Pulmonary artery endothelial cell (primary cell): ENCODE measurements at places on chromosomes 5 and 9. TPM values are rescaled to one million over a fixed set of nuclear protein-coding genes. Genes with fewer than 3 reads are reported as not detected.

KDM4C gene
- total RNA-seq, result 15.8 and 18.5 TPM in 2 replicates

TNFAIP8 gene
- total RNA-seq, result 18.4 and 22.3 TPM in 2 replicates

BOD1 gene
- total RNA-seq, result 79.3 and 81.3 TPM in 2 replicates

SPATA31D3 gene
- total RNA-seq, result not detected in 2 replicates

C5orf52 gene
- not detected in 2 replicates for total RNA-seq

FSD1L gene
- total RNA-seq, result 3.4 and 4.3 TPM in 2 replicates

LTC4S gene
- total RNA-seq, result 0.46 and 0.66 TPM in 2 replicates

HTR1A gene
- total RNA-seq, result not detected in 2 replicates

SH2D3C gene
- 56.8 and 58.3 TPM in 2 replicates for total RNA-seq

GRM6 gene
- total RNA-seq, result not detected in 2 replicates

FBLL1 gene
- 0.39 and 0.86 TPM in 2 replicates for total RNA-seq

CKMT2 gene
- 0.07 TPM in 1 of 2 replicates, not detected in the other for total RNA-seq

TAS2R1 gene
- not detected in 2 replicates for total RNA-seq

ARAP3 gene
- 33.8 and 43.1 TPM in 2 replicates for total RNA-seq

OTP gene
- total RNA-seq, result not detected in 2 replicates

BARHL1 gene
- not detected in 2 replicates for total RNA-seq

RLN2 gene
- 0.35 TPM in 1 of 2 replicates, not detected in the other for total RNA-seq

TAF11L5 gene
- total RNA-seq, result not detected in 2 replicates

PKD2L2 gene
- total RNA-seq, result not detected in 2 replicates

RMRP gene
- total RNA-seq, result 22,365 and 32,732 TPM in 2 replicates

LHX6 gene
- total RNA-seq, result 0.13 and 0.14 TPM in 2 replicates

PDE6A gene
- total RNA-seq, result not detected in 2 replicates

IL3 gene
- total RNA-seq, result not detected in 2 replicates

SERF1A gene
- total RNA-seq, result 1.8 and 2.3 TPM in 2 replicates

F12 gene
- 1.1 and 1.5 TPM in 2 replicates for total RNA-seq

CCL21 gene
- total RNA-seq, result not detected in 2 replicates

HOMER1 gene
- total RNA-seq, result 0.81 and 1.7 TPM in 2 replicates

SH3GL2 gene
- total RNA-seq, result 0.14 and 0.79 TPM in 2 replicates

TMOD1 gene
- 0.26 and 1.5 TPM in 2 replicates for total RNA-seq

NUDT2 gene
- 27.0 and 36.1 TPM in 2 replicates for total RNA-seq

SLIT3 gene
- total RNA-seq, result 0.25 and 0.99 TPM in 2 replicates

PCDHB12 gene
- total RNA-seq, result 0.21 and 0.33 TPM in 2 replicates

ACSL6 gene
- total RNA-seq, result not detected in 2 replicates
